ENCODE measurements at places on chromosomes 2 and 18.

DNA sequence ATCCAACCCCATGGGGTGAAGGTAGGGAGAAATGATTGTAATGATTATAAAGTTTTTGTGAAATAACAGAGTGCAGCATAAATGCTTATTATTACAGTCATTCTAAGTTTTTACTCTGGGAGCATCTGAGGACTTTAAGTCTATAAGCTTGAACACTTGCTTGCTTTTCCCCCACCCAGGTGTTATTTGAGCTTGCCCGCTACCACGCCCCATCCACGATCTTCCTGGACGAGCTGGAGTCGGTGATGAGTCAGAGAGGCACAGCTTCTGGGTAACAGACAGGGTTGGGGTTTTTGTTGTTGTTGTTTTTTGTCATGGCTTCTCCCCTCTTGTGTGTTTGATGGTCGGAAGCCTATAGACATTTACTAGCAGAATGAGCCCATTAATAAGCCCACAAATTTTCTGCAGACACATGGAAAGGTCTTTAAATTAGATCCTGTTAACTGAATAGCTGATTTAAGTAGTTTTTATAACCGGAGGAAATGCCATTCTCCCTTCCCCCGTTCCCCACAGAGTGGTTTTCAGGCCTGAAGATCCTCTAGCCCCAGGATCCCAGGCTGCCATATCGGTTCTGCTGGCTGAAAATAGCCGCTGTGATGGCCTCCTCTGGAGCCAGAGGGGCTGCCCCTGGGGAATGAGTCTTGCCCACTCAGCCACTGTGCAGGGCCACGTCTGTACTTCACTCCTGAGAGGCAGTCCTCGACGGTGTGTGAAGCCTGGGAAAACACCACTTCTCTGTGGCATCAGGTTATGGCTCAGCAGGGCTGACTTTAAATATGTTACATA, 39.9 kb upstream of the ELOA2 start:
- DNase-seq, result no peak

DNA sequence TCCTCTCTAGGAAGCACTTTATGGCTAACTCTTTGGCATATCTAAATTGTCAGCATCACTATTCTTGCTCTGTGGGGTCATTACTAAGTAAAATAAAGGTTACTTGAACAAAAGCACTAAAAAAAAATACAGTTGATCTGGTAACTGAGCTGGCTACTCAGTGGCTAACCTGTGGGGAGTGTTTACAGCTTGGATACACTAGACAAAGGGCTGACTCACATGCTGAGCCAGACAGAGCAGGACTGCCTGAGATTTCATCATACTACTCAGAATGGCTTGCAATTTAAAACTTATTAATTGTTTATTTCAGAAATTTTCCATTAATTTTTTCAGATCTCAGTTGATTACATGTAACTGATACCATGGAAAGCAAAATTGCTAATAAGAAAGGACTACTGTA, 1690.4 kb upstream of the SLC39A10 start:
- DNase-seq, result no peak

- DNase-seq, result peak; percentile 65
Measured at GRCh38 chr2:70861777-70862625, 26.4 kb upstream of the CD207 start.

- DNase-seq, result peak; percentile 87
Measured at GRCh38 chr2:84938194-84938879, 32.6 kb upstream of the KCMF1 start.

- no peak for DNase-seq
Measured at GRCh38 chr2:79512442-79513401, at the start of gene CTNNA2. CTNNA2 (plus strand) TSS chr2:79513051.
